Retinal pigment epithelial cell (primary cell): ENCODE measurements at places on chromosomes 6 and 20.

- no peak for DNase-seq
Observed at GRCh38 chr6:28757429-28758045, 166.2 kb downstream of the TRIM27 start.

GRCh38 chr20:58829531-58829941 is 21.2 kb downstream of the GNAS-AS1 start:
- no peak for DNase-seq

- no peak for DNase-seq
Observed at GRCh38 chr20:51995551-51995951, 193.2 kb upstream of the SALL4 start.

DNA sequence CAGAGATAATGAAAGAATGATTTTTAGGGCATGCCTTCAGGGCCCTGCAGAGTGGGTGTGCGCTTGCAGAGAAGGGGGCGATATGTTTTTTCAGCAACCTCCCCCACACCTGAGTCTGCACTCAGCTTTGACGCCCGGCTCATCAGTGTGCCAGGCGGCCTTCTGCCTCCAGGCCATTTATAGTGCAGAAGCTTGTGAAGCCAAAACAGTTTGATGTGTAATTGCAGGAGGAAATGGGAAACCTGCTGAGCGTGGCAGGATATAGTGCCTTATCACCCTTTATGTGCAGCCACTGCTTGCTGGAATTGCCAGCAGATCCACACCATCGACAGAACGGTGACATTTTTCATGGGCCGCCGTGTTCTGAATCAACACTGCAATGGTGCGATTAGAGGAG is 178.2 kb downstream of the CDH4 start:
- no peak for DNase-seq
